Fibroblast of skin of back (primary cell): ENCODE measurements at places on chromosomes 5 and 9.

DNA sequence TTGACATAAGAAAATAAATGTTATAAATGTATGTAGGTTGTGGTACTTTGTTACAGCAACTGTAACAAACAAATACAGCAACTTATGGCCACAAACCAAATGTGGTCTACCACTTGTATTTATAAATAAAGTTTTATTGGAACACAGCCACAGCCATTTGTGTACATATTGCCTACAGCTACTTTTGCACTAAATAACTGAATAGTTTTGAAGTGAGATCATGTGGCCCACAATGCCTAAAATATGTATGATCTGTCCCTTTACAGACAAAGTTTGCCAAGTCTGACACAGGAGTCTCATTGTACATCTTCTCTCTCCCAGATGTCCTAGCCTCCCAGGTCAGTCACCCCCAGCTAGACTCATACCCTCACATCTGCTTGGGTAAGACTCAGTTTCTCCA, 283.6 kb upstream of the PRDM9 start:
- peak; percentile 13 for DNase-seq

- no peak for DNase-seq
These were observed 15.0 kb upstream of the FBP1 start for GRCh38 chr9:94654165-94654894.

GRCh38 chr5:141560151-141560550, 58.6 kb downstream of the DIAPH1 start:
- peak; percentile 18 for DNase-seq

- DNase-seq, result no peak
These were observed 6.3 kb downstream of the DOLK start for GRCh38 chr9:128940946-128941755.

GRCh38 chr9:99720455-99721050, 101.1 kb upstream of the NR4A3 start:
- peak; percentile 12 for DNase-seq
